Stimulated activated CD4-positive, alpha-beta T cell treated with anti-CD3 and anti-CD28 coated beads, TNF-alpha, amount 100 ng/mL, for 48 hours (primary cell): ENCODE measurements at places on chromosomes 12 and 14.

DNA sequence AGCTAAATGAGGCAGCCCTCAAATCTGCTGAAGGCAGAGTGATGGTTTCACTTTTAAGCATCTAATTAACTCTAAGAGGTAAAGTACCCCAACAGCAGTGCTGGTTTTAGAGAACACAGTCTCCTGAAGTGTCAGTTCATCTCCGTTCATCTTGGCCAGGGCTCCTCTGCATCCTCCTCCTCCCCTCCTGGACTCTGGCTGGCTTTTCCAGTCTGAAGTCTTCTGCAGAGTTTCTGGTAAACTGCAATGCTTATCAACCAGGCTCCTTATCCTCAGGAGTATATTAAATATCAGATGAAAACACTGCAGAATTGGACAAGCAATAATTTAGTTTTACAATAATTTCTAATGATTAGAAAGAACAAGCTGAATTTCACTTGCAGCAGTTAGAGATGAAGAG, 115.4 kb downstream of the GTF2A1 start:
- no peak for DNase-seq

DNA sequence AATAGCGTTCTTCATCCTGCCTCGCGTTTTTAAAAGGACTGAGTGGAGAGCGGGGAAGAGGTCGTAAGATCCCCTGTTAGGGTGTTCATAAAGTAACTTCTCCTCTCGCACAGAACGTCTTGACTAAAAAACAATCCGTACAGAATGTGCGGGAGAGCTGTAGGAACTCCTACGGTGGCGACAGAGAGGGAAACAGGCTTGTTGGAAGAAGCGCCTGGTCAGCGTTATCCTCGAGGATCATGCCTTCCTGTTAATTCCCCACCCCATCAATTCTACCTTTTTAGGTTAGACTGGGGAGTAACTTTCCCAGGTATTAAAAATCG, 399 bp upstream of the WASHC4 start:
- DNase-seq: no peak

DNA sequence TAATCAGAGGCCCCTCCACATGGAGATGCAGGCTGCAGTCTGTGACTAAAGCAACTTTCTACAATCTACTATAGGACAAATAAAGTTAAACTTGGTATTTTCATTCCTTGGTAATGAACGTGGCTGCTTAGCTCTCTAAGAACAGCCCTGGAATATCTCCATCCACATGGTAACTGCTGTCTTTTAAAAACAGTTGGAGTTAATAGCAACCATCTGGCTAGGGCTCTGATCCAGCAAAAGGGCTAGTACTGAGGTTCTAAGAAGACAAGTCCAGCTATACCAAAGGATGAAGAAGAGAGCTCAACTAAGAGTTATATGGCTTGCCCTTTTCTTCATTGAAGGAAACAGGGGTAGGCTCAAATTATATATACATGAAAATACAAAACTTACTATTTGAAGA, 920.1 kb downstream of the FLRT2 start:
- DNase-seq: no peak

DNA sequence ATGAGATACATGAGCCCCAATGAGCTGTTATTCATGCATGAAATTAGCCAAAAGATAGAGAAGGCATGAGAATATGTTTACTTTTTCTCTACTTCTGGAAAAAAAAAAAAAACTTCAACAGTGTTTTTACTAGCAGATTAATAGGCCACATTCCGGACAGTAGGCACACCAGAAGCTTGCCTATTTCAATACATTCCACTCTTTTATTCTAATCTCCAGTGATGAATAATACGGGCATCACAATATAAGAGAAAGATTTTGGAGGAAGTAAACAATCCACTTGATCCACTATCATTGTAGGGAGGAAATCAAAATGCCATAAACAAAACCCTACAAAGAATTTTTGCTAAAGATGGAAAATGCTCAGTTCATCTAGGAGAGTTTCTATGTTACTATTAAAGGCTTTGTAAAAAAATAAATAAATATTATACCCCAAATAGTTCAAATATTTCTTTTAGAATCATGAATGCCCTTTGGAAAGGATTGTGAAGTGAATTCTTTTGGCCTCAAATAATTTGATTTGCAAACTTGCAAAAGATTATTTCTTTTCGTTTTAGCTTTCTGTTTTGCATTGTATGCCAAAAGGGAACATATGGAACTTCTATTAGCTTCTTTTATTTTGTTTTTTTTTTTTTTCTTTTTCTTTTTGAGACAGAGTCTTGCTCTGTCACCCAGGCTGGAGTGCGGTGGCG, 232.6 kb downstream of the EPS8 start:
- DNase-seq: no peak

DNA sequence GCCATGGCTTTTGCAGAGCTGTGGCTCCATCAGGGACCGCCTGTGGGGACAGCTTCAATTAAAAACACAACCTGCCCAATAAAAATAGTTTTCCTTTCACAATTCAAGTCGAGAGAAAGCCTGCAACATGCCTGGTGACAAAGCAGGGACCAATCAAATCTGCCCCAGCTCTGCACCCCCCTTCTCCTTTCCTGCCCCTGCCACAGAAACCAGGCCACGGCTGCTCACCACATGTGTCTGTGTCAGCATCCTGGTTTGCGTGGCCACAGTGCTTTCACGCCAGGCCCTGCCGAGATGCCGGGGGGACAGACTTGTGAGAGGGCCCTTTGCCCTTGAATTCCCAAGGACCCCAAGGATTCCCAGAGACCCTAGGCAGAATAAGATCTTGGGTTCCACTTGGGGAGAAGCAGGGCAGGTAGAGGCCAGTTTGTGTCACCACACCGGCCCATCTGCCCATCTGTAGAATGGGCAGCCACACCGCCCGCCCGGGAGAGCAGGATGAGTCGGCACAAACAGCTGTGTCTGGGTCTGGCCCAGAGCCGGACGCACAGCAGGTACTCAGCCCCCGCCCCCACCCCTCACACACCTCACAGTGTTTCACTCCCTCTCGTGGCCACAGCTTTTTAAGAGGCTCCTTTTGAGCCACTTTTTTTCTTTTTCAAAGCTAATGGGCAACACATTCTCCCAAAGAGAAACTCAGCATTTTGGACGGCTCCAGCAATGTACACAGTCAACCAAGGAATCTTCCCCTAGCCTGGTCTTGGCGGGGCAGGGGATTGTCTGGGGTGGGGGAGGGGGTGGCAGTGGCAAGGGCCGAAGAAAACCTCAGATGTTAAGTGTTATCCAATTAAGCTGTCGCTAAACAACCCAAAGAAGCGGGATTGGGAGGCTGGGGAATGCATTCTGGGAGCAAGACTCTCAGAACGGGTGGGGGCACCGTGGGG, 41.5 kb downstream of the BCL11B start:
- peak; percentile 72 for DNase-seq

DNA sequence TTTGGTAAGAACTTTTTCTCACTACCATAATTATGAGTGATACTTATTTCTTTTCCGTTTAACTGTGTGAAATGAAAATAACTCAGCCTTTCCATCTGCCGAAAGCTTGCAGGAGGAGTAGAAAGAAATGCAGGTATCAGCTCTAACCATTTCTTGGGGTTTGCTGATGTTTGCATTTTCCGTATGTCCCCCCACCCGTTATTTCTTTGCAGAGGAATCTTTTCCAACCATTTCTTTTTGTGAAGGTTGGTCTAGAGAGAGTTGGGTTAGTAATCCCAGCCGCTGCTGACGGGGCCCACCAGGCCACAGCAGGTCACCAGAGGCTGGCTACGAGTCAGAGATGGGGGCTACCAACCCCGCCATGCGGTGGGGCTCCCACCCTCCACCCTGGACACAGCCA, 7.0 kb upstream of the PIWIL1 start:
- DNase-seq: no peak

GRCh38 chr14:37559386-37559785, 35.7 kb downstream of the FOXA1 start:
- no peak for DNase-seq
